ENCODE measurements at places on chromosomes 5 and 9.

DNA sequence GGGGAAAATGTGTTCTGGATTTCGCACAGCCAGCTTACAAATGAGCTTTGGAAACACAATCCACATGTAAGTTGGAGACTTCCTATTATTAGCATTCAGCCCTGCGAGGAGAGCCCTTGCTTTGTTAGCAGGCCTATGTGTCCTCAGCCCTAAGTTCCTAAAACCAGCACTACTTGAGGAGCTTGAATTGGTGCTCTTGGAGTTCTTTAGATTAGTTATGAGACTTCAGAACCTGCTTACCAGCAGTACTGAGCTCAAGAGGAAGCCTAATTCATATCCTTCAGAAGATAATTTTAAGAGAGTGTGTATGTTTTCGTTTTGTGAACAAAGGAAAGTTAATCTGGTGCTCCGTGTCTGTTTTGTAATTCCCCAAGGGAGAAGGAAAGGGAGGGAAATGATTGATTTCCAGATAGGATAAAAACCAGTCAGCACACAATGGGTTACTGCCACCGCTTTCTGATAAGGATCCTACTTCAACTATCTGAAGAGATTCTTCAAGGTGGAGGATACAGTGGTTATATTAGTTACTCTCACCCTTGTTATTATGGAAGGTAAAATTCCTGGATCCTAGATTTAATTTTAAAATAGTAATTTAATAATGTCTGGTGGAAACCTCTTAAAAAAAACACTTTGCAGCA, 35.2 kb downstream of the PIK3R1 start:
- DNase-seq: no peak

DNA sequence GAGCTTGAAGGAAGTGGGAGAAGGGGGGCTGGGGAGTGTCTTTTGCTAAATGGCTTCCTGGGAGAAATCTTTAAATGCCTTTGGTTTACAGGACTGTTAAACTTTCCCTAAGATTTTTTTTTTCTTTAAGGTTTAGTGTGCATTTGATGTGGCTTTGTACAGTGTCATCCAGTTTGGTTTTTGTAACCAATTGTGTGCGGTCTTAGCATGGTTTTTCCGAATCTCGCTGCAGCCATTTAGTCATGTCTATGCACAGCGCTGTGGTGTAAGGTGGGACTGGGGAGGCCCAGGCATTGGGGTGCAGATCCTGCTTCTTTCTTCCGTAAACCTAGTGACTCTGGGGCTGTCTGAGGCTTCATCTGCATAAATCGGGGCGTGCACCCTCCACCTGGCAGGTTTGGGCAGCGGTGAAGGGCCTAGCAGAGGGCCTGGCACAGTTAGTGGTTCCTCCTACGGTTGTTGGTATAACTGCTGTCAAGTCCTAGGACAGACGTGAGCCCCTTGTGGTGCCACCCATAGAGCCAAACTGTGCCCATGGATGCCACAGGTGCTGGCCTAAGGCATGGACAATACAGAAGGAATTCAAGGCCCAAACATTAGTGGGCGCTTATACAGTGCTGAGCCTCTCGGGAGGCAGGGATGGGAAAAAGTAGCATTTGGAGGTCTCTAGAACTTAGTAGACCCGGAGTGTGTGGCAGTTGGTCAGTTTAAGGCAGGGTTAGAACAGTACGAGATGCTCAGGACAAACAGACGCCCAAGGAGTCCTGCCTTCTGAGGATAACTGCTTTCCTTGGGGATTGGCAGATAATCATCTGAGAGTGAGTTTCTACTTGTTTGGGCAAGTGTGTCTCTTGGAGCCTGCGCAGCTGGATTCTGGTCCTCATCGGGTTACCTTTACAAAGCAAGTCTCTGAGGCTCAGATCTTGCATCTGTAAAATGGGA, 1.5 kb downstream of the PRRC2B start:
- peak; percentile 78 for DNase-seq

GRCh38 chr5:134449167-134449566, 37.5 kb upstream of the CDKN2AIPNL start:
- DNase-seq: no peak

GRCh38 chr9:93829271-93830011, 125.7 kb downstream of the BARX1 start:
- DNase-seq: no peak

DNA sequence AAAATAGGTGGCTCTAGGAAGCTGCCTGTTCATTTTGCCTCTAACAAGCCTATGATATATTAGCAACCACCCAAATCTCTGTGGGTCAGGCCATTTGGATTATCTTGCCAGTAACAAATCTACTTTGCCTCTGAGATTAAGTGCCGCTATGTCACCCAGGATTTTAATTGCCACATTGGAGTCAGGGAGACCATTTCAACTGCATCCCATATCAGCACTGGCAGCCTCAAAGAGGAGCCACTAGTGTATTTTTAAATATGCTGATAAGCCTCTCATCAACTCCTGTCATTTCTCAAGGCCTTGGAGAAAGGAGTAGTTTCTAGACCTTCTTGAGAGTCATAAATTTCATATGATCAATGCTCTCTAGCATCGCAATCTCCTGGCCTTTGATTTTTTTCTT, 12.1 kb upstream of the ADAMTS19 start:
- DNase-seq: no peak

- DNase-seq: no peak
These were observed 25.6 kb downstream of the ANP32B start for GRCh38 chr9:98008764-98009163.

- DNase-seq: no peak
These were observed 63.8 kb downstream of the ANGPTL2 start for GRCh38 chr9:127058645-127059021.

DNA sequence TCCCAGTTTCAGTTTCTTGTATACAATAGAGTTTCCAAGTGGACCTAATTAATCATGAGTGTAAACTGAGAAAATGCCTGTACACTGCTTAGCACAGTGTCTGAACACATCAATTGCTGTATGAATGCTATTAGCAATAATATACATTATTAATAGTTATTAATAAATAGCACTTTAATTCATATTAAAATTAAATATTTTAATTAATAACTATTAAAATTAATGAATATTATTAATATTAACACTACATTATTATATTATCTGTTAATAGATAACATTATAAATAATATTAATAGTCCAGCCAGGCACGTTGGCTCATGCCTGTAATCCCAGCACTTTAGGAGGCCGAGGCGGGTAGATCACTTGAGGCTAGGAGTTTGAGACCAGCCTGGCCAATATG, 244.9 kb upstream of the ANKRD55 start:
- DNase-seq: no peak

DNA sequence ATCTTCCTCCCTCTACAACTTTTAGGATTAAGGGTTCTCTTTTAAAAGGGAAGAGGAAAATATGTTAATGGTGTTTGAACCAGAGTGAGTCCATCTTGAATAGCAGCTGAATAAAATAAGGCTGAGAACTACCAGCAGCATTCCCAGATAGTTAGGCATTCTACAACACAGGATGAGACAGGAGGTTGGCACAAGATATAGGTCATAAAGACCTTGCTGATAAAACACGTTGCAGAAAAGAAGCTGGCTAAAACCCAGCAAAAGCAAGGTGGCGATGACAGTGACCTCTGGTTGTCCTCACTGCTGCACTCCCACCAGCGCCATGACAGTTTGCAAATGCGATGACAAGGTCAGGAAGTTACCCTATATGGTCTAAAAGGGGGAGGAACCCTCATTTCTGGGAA, 77.8 kb downstream of the PLK2 start:
- DNase-seq: no peak

DNA sequence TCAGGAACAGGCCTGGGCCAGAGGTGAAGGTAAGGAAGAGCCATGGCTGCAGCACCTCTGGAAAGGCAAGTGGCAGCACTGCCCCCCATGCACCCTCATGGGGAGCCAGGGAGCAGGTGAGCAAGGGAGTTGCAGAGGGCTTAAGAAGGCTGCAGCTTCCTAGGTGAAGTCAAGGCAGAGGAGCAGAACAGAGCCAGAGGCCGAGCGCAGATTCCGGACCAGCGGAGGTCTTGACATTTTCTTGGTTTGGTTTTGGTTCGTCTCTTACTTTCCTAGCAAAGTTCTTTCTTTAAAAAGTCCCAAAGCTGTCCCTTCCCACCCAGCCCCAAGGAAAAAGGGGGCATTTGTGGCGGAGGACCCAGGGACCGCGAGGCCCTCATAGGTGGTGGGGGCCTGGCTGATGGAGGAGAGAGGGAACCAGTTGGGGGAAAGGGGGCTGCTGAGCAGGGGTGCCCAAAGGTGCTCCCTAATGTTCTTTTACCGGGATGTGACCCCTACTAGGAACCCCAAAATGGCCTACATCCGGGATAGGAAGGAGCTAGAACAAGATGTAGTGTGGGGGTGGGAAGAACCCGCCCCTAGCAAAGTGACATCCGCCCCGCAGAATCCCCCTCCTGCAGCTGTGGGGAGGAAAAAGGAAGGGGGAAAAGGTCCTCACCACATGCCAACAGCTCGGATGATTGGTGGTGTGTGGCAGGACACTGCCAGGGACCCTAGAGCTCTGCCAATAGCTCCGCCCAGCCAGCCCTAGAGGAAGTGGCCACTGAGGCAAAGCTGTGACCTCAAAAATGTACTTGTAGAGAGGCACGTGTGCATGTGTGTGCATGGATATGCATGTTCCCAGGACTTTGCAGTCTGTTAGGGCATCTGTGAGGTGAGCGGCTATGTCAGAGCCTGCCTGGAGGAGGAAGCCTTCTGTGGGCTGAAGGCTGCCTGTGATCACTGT, 914 bp upstream of the CD72 start:
- peak; percentile 55 for DNase-seq

- no peak for DNase-seq
These were observed 5.8 kb downstream of the USP20 start for GRCh38 chr9:129841071-129841470.

GRCh38 chr5:600886-601541, 11.1 kb upstream of the CEP72 start:
- DNase-seq: no peak

DNA sequence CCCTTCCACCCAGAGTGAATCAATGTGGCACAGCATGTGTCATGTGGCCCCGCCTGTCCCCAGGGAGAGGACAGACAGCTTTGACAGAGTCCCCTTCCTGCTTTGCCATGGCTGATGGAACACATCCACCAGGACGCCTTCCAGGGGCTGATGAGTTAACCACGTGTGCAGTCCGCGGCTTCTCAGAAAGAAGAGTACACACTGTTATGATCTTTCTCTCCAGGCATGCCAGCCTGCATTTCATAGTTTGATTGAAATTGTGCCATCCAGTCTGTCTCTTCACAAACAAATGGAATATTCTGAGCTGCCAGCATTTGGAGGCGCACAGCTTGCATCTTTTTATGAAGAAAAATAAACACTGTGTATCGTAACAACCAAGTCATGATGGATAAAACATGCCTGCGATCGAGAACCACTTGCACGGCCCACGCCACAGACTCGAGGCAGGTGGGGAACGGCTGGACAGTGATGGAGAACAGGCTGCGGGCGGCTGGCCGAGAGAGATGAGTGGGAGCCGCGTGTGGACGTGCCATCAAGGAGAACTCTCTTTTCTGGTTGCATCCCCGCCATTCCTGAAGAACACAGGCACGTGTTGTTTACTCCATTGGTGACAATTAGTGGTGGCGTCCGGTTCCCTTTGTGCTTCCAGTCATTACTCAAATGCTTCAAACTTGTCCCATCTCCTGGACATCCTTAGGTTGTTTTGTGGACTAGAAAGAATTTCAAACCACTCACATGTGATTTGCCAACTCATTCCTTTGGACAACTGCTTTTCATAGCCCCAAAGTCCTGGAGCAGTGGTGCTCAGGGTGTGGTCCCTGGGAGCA, 220.2 kb downstream of the AGTPBP1 start:
- no peak for DNase-seq

DNA sequence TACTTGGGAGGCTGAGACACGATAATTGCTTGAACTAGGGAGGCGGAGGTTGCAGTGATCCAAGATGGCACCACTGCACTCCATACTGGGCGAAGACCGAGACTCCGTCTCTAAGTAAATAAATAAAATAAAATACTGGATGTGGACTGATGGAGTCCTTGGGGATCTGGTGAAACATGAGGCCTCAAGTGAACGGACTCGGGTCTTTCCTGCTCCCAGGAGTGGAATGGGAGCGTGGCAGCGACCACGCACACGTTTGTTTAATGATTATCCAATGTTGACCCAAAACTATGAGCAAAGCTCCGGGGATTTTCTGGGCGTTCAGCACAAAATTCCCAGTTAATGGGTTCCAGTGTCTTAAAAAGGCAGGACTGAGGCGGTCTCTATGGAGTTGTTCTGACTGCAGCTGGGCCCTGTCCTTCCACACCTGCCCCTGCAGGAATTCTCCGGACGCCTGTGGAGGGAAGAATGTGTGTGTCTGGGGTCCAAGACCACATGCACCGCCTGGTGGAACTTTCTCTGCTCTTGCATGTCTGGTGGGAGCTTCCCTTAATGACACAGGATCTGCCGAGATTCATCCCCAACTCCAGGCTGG, 26.6 kb downstream of the NEK6 start:
- no peak for DNase-seq

- DNase-seq: no peak
These were observed 553.3 kb downstream of the BNC2 start for GRCh38 chr9:16316911-16317817.

DNA sequence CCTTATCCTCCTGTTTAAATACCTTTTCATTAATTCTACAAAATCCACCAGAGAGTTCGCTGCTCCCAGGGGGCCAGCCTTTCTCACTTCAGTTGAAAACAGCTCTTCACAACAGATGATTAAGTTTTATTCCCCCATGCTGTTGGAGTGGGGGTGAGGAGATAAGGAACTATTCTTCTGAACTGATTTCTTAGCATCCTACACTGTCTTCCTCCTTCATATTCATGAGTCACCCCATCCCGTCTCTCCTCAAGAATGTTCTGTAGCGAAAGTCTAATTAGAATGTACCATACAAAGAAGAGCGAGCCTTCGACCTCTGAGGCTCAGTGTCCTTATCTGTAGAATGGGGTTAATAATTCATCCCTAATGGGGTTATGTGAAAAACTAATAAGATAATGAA, 138.0 kb downstream of the PIK3R1 start:
- DNase-seq: no peak

DNA sequence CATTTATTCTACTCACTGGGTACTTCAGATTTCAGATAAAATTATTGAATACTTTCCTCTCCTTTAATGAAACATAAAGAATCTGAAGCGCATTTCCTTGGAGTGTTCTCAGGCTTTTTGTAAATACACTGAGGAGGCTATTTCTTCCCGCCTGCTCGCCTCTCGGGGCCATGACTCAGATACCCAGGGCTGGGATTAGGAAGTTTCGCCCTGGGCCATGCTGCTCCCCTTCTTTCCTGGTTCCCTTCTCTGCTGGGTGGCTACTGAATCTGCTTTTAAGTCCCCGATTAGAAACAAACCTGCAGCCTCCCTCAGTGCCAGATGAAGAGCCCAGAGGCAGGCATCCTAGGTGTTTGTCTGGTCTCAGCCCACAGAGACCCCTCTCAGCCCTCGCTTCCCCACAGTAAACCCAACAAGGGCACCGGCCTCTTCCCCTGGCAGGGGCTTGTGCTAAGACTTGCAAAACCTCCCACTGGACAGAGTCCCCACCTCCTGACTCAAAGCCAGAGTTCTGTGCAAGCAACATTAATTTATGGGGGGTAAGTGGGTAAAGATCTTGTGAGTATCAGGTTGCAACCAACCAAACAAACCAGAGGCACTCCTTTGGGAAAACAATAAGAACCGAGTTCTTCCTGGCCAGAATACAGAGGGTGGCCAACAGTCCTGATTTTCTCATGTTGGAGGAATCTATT, 30.7 kb upstream of the IRX1 start:
- no peak for DNase-seq
